Tibial nerve (tissue), 4 donors: ENCODE measurements at places on chromosomes 11 and 22.

DNA sequence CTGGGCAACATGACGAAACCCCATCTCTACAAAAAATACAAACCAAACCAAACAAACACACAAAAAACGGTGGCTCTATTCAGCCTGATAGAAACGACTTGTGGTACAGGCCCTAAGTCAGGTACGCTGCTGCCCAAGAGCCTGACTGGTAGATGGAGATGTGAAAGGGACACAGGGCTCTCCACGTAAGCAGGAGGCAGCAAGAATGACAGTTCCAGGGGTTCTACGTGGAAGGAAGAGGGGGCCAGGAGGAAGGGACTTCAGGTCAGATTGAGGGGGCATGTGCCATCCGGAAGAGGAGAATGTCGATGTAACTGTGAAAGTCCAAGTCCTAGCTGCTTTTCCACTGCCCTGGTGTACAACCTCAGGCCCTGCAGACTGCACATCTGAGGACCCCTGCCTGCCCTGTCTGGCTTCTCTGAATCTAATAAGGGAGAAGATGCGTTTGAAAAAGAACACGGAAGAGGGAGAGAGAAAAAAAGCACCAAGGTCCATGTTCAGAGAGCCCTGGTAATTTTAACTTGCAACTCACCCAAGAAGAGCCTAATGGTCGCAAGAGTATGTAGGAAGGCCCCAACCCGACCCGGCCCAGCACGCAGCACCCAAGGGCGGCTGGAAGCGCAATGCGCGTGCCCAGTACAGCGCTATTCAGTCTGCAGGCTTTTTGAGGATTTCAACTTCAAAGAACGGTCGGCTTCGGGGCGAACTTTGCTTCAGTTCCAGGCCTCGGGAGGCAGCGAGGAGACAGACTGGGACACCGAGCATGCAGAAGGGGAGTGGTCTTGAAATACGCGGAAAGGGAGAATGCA lies 909 bp upstream of the ZNRD2 start:
- H3K27ac ChIP-seq, result peak overlapping the region; percentile 95
- H3K27me3 ChIP-seq, result no peaks in the 10 kb centered on the region
- no peaks in the 10 kb centered on the region for H3K36me3 ChIP-seq

GRCh38 chr11:11788063-11788710 lies 53.6 kb upstream of the USP47 start:
- no peak overlapping the region for H3K4me3 ChIP-seq
- peaks cover 9% of the 10 kb centered on the region for H3K4me1 ChIP-seq
- DNase-seq, result no peak
- no peak overlapping the region for H3K27ac ChIP-seq
- H3K36me3 ChIP-seq, result no peaks in the 10 kb centered on the region
- no peaks in the 10 kb centered on the region for H3K27me3 ChIP-seq

DNA sequence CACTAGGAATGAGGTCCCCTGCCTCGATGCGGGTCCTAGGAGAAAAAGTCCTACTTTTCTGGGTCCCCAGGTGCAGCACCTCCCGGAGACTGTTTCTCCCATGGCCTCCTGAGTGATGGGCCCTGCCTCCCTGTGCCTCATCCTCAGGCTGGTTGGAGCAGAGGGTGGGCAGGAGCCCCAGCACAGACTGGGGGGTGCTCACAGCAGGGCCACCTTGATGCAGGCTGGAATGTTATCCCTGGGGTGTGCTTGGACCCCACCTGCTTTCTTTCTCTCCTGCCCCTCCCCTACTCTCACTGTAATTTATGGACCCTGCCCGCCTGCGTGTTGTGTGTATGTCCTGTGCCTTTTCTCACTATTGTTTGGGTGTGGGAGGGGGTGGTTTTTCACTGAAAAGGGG lies 8.1 kb downstream of the SHISA8 start:
- H3K27me3 ChIP-seq, result peaks cover 5% of the 10 kb centered on the region
- no peak overlapping the region for H3K4me3 ChIP-seq
- peaks cover 26% of the 10 kb centered on the region for H3K4me1 ChIP-seq
- no peak overlapping the region for H3K27ac ChIP-seq
- peaks cover 3% of the 10 kb centered on the region for H3K36me3 ChIP-seq
- no peak for DNase-seq

DNA sequence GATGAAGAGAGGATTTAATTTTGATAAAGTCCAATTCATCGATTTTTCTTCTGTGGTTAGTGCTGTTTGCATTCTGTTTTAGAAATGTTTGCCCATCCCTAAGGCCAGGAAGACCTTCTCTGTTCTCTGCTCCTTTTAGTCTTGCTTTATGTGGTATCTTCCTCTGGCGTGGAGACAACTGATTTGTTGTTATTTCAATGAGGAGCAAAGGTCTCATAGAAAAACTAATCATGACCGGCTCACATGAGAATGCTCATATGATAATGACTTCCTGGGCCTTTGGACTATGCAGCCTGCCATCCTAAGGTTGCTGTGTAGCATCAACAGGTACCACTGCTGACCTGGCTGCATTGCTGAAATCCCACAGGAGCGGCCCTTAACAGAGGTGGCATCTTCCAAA lies 19.8 kb downstream of the SCGB1A1 start:
- peaks cover 47% of the 10 kb centered on the region for H3K4me1 ChIP-seq
- H3K27me3 ChIP-seq, result no peaks in the 10 kb centered on the region
- H3K27ac ChIP-seq, result peak overlapping the region; percentile 7
- H3K36me3 ChIP-seq, result no peaks in the 10 kb centered on the region
- no peak overlapping the region for H3K4me3 ChIP-seq

DNA sequence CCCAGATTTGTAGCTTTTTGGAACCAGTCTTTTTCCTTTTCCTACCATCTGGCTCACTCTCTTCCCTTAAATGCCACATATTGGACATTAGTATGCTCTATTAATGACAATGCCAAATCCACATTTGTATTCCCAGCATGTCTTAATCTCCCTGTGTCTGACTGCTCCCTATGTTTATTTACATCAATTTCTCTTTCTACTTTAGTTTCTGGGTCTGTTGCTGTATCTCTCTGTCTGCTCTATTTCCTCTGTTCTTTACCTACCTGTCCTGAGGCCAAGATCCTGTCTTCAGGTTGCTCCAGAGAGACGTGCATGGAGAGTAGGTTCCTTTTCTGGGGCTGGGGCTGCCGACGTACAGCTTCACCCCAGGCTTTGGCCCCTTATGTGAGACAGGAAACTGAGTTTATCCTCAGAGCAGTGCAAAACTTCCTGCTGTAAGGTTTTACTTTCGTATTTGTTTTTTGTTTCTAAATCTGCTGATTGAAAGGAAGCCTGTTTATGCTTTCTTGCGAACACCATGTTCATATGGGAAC lies 25.6 kb downstream of the OR2AG2 start:
- no peak for DNase-seq
- no peaks in the 10 kb centered on the region for H3K4me1 ChIP-seq
- no peaks in the 10 kb centered on the region for H3K36me3 ChIP-seq
- H3K27me3 ChIP-seq, result no peaks in the 10 kb centered on the region

GRCh38 chr22:43852573-43853327 lies 9.6 kb downstream of the SULT4A1 start:
- H3K27me3 ChIP-seq, result no peaks in the 10 kb centered on the region
- no peak for DNase-seq
- no peaks in the 10 kb centered on the region for H3K36me3 ChIP-seq
- H3K4me1 ChIP-seq, result no peaks in the 10 kb centered on the region

DNA sequence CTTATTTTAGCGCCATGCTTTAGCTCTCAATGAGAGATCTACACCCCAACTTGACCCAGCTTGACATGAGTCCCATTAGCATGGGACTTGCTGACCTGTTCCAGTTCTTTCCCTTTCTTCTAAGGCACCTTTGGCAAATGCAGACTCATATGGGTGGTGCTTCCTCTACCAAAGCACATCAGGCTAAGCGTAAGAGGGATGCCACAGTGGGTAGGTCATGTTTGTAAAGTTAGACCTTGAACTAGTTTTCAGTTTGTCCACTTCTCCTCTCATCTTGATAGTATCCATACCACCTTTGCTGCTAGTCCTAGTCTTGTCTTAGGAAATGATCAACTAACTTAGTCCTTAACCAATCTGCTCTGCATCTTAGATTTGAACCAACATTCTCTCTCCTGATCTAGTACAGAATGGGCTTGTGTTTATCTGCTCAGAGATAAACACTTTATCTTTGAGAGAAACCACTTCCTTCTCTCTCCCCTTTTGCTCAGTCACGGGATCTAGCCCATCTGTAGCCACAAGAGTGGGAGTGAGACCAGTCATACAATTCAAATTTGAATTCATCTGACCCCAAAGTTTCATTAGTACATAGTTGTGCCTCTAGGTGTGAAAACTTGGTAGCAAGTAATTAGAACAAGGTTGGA lies 72.1 kb upstream of the CD44 start:
- H3K27me3 ChIP-seq, result no peaks in the 10 kb centered on the region
- H3K4me3 ChIP-seq, result no peak overlapping the region
- no peak for DNase-seq
- H3K4me1 ChIP-seq, result no peaks in the 10 kb centered on the region

DNA sequence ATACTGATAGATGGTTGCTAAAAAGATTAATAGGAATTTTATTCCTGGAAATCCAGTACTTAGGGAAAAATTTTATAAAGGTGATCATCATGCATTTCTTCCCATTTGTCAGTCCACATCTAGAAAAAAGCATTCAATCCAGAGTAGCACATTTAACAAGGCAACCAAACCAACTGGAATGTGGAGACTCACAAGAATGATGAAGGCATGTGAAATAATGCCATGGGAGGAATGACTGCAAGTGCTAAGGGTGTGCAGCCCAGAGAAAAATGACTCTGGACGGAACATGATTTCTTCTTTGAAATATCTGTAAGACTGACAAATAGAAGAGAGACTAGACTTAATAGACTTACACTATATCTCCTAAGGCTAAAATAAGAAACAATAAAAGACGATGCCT lies 33.8 kb downstream of the BLID start:
- peaks cover under 1% of the 10 kb centered on the region for H3K36me3 ChIP-seq
- no peaks in the 10 kb centered on the region for H3K4me1 ChIP-seq
- no peak for DNase-seq
- no peak overlapping the region for H3K27ac ChIP-seq

DNA sequence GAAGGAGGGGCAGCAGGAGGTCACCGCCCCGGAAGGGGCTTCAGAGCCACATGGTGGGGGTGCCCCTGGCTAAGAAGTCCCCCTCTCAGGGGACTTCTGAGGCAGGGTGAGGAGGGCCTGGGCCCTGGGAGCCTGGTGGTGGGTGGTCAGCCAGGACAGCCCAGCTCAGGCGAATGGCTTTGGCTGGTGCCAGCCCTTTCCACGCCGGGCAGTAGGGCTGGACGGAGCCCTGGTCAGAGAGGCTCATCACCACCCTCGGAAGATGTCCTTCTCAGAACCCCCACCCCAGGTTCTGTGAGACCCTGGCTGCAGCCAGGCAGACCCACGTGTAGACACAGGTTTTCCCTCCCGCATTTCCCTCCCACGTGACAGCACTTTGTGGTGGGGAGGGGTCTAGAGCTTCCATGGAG lies 35.9 kb downstream of the OSBPL5 start:
- no peak overlapping the region for H3K27ac ChIP-seq
- no peak overlapping the region for H3K4me3 ChIP-seq
- H3K27me3 ChIP-seq, result no peaks in the 10 kb centered on the region

GRCh38 chr11:118651820-118652219 lies 27.6 kb downstream of the TREH start:
- no peak overlapping the region for H3K27ac ChIP-seq
- H3K27me3 ChIP-seq, result no peaks in the 10 kb centered on the region
- no peaks in the 10 kb centered on the region for H3K4me1 ChIP-seq

DNA sequence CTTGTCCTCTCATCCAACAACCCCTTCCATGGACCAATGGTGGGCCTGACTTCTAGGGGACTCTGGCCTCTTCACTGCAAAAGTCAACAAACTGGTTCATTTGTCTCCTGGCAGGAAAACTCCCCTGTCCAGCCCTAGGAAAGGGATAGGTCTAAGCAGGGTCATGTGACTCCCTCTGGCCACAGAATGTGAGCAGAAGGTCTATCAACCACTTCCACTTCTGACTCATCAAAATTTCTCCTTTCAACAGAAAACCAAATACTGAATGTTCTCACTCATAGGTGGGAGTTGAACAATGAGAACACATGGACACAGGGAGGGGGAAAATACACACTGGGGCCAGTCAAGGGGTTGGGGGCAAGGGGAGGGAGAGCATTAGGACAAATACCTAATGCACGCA lies 1.3 kb upstream of the ISX start:
- no peak overlapping the region for H3K27ac ChIP-seq
- H3K4me1 ChIP-seq, result no peaks in the 10 kb centered on the region
- no peak for DNase-seq
- H3K4me3 ChIP-seq, result no peak overlapping the region

DNA sequence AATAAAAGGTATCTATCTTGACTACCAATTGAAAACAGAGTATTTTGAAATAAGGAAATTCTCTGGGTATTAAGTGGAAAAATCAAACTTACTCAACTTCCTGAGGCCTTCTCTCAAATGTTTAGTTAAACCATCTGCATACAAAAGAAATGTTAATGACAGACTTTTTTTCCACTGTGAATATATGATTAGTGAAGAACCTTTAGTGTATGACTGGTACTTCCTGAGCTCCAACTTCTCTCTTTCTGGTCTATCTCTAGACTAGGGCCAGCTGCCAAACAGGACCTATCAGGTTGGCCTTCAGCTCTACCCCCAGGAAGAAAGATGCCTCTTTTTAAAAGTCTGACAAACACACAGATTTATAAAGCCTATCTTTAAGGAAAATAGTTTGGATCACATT lies 68.8 kb upstream of the SCUBE2 start:
- DNase-seq, result no peak
- no peak overlapping the region for H3K4me3 ChIP-seq
- no peak overlapping the region for H3K27ac ChIP-seq
- H3K36me3 ChIP-seq, result peaks cover 71% of the 10 kb centered on the region

GRCh38 chr22:42693055-42693762 lies 27.5 kb downstream of the A4GALT start:
- no peak overlapping the region for H3K4me3 ChIP-seq
- H3K4me1 ChIP-seq, result no peaks in the 10 kb centered on the region
- DNase-seq, result no peak
- peaks cover 34% of the 10 kb centered on the region for H3K36me3 ChIP-seq
- H3K27ac ChIP-seq, result peak overlapping the region; percentile 53
- no peaks in the 10 kb centered on the region for H3K27me3 ChIP-seq

GRCh38 chr11:67308031-67308866 lies 4.9 kb downstream of the SSH3 start:
- H3K27me3 ChIP-seq, result no peaks in the 10 kb centered on the region
- no peak overlapping the region for H3K4me3 ChIP-seq
- no peak for DNase-seq

DNA sequence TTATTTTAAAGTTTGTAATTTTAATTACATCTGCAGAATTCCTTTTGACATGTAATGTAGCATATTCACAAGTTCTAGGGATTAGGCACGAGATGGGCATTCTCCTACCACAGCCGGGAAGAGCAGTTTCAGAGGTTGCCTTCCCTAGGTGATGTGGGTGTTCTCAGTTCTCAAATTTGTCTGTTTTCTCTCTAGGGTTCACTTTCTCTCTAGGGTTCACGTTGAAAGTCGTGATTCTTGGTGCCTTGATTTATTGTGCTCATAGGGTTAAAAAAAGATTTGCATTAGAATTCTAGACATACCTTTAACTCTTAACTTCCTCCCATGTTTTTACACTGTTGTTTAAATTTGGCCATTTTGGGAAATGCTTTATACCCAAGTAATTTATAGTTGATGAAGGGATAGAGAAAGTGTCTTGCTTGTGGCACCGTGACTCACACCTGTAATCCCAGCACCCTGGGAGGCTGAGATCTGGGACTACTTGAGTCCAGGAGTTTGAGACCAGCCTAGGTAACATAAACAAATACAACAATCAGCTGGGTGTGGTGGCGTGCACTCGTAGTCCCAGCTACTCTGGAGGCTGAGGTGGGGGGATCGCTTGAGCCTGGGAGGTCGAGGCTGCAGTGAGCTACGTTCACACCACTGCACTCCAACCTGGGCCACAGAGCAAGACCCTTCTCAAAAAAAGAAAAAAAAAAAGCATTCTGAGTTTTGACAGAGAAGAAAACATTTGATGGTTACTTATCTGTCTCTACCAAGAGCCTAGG lies 3.6 kb downstream of the MED15 start:
- no peak overlapping the region for H3K4me3 ChIP-seq
- H3K27ac ChIP-seq, result peak overlapping the region; percentile 97
- peaks cover 36% of the 10 kb centered on the region for H3K4me1 ChIP-seq
- no peak for DNase-seq
